ENCODE measurements at places on chromosomes 4 and X.

- no peak for DNase-seq
Observed at GRCh38 chr4:153212736-153213135, 8.5 kb downstream of the TRIM2 start.

- no peak for DNase-seq
Observed at GRCh38 chr4:39524161-39524957, 2.9 kb downstream of the UGDH start.

DNA sequence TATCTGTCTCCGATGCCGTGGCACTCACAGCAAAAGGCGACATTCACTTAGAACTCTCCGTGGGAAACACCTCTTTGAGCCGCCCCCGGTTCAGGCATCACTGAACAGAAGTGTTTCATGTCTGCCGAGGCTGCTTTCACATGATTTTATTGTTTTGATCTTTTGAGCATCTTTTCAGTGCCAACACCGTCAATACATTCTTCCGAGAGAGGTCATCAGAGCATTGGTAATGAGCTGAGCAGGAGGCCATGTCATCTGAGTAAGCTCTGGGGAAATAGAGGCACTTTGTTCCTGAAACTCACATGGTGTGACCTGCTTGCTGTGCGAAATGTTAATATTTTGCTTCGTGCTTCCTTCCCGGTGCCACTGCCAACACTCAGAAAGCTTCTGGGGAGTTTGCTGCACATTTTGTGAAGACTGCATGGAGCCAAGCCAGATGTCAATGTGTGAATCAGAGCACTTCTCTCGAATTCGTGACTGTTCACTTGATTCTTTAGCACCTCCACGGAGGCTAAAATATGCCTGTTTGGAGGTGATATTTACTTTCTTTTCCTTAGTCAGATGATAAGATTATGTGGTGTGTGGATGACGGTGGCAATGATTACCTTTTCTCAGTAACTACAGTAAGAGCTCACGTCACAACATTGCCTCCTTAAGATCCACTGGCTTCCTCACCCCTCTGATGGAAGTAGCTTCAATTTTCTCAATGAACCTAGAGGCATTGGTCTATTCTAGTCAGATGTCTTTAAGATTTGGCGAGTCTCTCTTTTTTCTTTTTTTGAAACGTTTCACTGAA, 222.3 kb upstream of the HS3ST1 start:
- no peak for DNase-seq

DNA sequence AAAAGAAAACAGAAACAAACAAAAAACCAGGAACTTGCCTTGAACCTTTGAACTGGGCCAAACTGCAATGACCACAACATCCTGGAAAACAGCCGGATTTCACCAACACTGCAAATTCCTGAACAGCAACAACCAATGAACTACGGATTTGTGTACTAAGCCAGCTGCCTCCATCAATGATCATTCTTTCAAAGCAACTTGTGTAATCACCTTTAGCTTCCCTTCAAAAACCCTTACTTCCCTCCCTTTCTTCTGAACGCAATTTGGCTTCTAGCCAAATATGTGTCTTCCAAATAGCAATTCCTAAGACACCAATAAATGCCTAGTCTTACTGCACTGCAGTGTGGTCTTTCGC, 98.5 kb upstream of the FAM47C start:
- DNase-seq, result no peak

- no peak for DNase-seq
Observed at GRCh38 chr4:148288448-148288847, 153.8 kb downstream of the NR3C2 start.

DNA sequence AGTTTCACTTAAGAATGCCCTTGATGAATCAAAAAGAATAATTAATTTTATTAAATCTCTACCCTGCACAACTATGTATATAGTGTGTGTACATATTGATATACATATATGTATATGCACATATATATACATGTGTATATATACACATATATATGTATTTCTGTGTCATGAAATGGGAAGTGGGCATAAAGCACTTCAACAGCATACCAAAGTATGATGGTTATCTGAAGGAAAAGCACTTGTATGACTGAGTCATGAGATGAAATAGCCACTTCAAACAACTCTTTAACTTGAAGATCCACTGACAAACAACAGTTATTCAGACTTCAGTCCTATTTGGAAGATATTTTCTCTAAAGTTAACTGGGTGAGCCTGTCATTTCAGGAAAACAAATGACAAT, 16.3 kb downstream of the RNF128 start:
- DNase-seq, result no peak

- DNase-seq, result peak; percentile 53
Observed at GRCh38 chr4:145840162-145840768, 98.4 kb downstream of the ZNF827 start.

Data from A549 (cell line).